Activated CD8-positive, alpha-beta memory T cell treated with anti-CD3 and anti-CD28 coated beads, Interleukin-2, amount 10 ng/mL, durations not matched to agents 7 days and 5 days (primary cell): ENCODE measurements at places on chromosomes 7 and 10. TPM values are rescaled to one million over a fixed set of nuclear protein-coding genes. Genes with fewer than 3 reads are reported as not detected.

The MCM10 gene
- total RNA-seq = 78.2 TPM

DNA sequence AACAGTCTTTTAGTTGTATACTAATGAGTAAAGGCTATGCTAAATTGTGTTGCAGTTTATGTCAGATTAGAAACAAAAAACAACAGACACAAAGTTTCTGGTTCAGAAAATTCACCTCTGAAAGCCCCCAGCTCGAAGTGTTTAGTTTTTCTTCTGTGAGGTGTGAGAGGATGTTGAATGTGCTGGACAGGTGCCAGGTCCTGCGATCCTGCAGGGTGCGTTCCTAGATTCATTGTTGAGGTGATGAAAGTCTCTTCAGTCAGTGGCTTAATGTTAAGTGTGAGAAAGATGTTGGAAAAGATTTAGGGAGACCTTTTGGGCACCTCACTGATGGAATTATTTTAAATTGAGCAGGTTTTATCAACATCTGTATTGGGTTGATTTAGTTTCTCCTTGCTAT, 287.3 kb downstream of the SDK1 start:
- no peaks in the 10 kb centered on the region for H3K4me1 ChIP-seq
- no peaks in the 10 kb centered on the region for H3K27me3 ChIP-seq

- no peaks in the 10 kb centered on the region for H3K36me3 ChIP-seq
- H3K27ac ChIP-seq = no peak overlapping the region
- H3K4me3 ChIP-seq = no peak overlapping the region
- no peaks in the 10 kb centered on the region for H3K27me3 ChIP-seq
- no peaks in the 10 kb centered on the region for H3K4me1 ChIP-seq
Observed at GRCh38 chr10:127047878-127048238, 142.6 kb downstream of the DOCK1 start.

The FAM13C gene
- not detected for total RNA-seq

DNA sequence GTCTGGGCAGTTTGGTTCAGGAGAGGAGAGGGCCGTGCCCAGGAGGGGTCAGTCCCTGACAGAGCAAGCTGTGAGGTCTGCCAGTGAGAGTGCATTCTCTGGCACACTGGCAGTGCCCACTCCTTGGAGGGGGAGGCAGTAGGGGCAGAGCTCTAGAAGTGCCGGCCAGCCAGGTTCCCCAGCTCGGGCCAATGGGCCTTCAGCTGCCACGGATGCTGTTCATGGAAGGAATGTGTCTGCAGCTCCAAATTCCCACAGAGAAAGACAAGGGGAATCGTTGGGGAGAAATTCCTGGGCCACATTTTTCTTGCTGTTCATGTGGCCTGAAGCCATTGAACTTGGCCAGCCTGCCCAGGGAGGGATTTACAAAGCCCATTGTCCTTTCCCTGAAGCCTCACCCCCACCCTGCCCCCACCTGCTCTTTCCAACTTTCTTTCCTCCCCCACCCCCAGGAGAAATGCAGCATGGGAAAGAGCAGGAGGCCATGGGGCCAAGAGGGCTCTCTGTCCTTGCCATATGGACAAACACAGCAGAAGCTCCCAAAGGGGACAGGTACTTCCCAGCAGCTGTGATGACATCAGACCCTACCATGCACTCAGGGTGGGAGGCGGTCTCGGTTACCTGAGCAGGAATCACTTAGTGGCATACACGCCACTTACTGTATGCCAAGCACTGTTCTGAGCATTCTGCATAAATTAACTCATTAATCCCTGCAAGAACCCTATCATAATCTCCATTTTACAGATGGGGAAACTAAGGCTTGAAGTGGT, 70.7 kb downstream of the ARHGAP22 start:
- no peaks in the 10 kb centered on the region for H3K36me3 ChIP-seq
- no peak overlapping the region for H3K27ac ChIP-seq
- no peaks in the 10 kb centered on the region for H3K4me1 ChIP-seq
- H3K4me3 ChIP-seq = no peak overlapping the region

The TRIM50 gene
- not detected for total RNA-seq

The TYW1 gene
- total RNA-seq = 18.5 TPM

DNA sequence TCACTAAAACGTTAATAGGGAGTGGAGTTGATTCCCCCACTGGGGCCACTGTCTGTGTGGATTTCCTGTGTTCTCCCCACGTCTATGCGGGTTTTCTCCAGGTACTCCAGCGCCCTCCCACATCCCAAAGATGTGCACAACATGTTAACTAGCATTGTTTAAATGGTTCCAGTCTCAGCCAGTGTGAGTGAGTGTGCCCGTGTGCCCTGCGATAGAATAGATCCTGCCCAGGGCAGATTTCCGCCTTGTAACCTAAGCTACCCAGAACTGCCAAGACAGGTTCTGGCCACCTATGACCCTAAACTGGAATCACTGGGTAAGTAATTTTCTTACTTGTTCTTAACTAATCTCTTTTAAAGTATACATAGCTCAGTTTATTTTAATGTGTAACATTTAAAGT, 58.5 kb downstream of the CCDC6 start:
- no peaks in the 10 kb centered on the region for H3K27me3 ChIP-seq
- H3K27ac ChIP-seq = no peak overlapping the region
- no peak for DNase-seq
- H3K4me1 ChIP-seq = peaks cover 14% of the 10 kb centered on the region
- peaks cover 37% of the 10 kb centered on the region for H3K36me3 ChIP-seq
- no peak overlapping the region for H3K4me3 ChIP-seq

GRCh38 chr7:150448789-150449147, 1.7 kb upstream of the GIMAP8 start:
- peak; percentile 94 for DNase-seq
- H3K27me3 ChIP-seq = no peaks in the 10 kb centered on the region
- peak overlapping the region; percentile 32 for H3K4me3 ChIP-seq
- peak overlapping the region; percentile 98 for H3K27ac ChIP-seq
- H3K36me3 ChIP-seq = peaks cover 15% of the 10 kb centered on the region
- H3K4me1 ChIP-seq = peaks cover 55% of the 10 kb centered on the region

The ANKRD1 gene
- total RNA-seq = not detected

The TRPV5 gene
- total RNA-seq = not detected

The ASIC3 gene
- 5.3 TPM for total RNA-seq

DNA sequence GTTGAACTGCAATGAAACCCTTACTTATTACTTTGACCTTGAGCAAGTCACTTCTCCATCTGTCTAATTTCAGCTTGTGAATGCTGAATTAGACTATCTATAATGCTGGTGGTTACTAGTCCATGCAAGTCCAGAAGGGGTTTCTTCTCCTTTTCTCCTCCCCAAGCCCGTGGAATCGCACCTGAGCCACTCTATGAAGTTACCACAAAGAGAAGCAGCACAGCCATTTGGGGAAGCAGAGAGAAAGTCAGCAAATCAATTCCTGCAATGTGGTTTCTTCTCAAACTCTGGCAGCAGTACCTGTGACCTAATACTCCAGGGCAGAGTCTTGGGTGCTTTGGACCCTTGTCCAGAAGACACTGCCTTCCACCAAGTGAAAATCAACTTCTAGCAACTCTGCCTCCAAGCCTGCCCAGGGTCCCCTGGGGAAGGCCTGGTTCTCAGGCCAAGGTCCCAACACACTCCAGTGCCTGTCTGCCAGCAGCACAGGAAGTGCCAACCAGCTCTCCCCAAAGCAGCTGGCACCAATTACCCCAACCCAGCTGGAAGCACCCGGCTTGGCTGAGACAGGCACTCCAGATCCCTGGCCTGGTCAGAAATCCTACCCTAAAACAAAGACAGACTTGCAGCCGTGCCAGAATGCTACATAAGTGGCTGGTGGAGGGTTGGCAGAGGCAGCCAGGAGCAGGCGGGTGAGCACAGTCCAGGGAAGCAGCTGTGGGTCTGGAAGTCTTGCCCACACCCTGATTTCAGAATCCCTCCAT, 200.3 kb downstream of the LSM5 start:
- H3K36me3 ChIP-seq = no peaks in the 10 kb centered on the region
- peaks cover 6% of the 10 kb centered on the region for H3K27me3 ChIP-seq
- H3K4me1 ChIP-seq = no peaks in the 10 kb centered on the region
- H3K27ac ChIP-seq = no peak overlapping the region
- no peak overlapping the region for H3K4me3 ChIP-seq

DNA sequence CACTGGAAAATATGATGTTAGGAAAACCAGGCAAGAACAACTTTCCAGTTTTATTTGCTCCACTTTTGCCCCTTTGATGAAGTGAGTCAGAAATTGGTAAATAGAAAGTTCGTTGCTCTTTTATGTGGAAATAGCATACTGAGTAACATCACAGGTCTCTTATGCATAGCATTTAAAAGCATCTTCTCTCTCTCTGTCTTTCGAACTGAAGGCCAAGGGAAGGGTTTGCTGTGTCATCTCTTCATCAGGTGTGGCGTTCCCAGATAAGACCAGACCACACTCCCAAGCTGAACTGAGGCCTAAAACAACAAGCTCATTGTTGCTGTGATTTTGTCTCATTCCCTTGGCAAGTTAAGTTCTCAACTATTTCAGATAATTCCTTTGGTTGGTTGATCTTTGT, 131.8 kb upstream of the GRB10 start:
- peaks cover 4% of the 10 kb centered on the region for H3K27me3 ChIP-seq
- H3K36me3 ChIP-seq = no peaks in the 10 kb centered on the region
- H3K27ac ChIP-seq = no peak overlapping the region
- no peak for DNase-seq
- no peaks in the 10 kb centered on the region for H3K4me1 ChIP-seq
- no peak overlapping the region for H3K4me3 ChIP-seq

- no peaks in the 10 kb centered on the region for H3K36me3 ChIP-seq
- no peaks in the 10 kb centered on the region for H3K4me1 ChIP-seq
- no peak overlapping the region for H3K4me3 ChIP-seq
- H3K27ac ChIP-seq = no peak overlapping the region
Observed at GRCh38 chr10:52756295-52756694, 16.3 kb downstream of the MBL2 start.

The PRR15 gene
- not detected for total RNA-seq

- H3K27ac ChIP-seq = no peak within 1 kb of the TSS
- DNase-seq = no peak
- H3K27me3 ChIP-seq = peaks cover 37% of the 10 kb centered on the region
- H3K4me3 ChIP-seq = no peak within 1 kb of the TSS
Observed at GRCh38 chr10:80132299-80133139, at the start of gene PLAC9. Gene PLAC9 (plus strand): TSS chr10:80132730. CDS start chr10:80132763, 33 bp downstream.

- H3K36me3 ChIP-seq = peaks cover 42% of the 10 kb centered on the region
- H3K4me1 ChIP-seq = peaks cover 94% of the 10 kb centered on the region
- no peaks in the 10 kb centered on the region for H3K27me3 ChIP-seq
- H3K4me3 ChIP-seq = peak overlapping the region; percentile 17
Observed at GRCh38 chr10:80498833-80499741, 38.6 kb upstream of the SH2D4B start.

- DNase-seq = no peak
- peaks cover 10% of the 10 kb centered on the region for H3K4me1 ChIP-seq
- H3K4me3 ChIP-seq = no peak overlapping the region
- no peaks in the 10 kb centered on the region for H3K36me3 ChIP-seq
- no peak overlapping the region for H3K27ac ChIP-seq
Observed at GRCh38 chr7:23235813-23236221, 10.8 kb upstream of the GPNMB start.

DNA sequence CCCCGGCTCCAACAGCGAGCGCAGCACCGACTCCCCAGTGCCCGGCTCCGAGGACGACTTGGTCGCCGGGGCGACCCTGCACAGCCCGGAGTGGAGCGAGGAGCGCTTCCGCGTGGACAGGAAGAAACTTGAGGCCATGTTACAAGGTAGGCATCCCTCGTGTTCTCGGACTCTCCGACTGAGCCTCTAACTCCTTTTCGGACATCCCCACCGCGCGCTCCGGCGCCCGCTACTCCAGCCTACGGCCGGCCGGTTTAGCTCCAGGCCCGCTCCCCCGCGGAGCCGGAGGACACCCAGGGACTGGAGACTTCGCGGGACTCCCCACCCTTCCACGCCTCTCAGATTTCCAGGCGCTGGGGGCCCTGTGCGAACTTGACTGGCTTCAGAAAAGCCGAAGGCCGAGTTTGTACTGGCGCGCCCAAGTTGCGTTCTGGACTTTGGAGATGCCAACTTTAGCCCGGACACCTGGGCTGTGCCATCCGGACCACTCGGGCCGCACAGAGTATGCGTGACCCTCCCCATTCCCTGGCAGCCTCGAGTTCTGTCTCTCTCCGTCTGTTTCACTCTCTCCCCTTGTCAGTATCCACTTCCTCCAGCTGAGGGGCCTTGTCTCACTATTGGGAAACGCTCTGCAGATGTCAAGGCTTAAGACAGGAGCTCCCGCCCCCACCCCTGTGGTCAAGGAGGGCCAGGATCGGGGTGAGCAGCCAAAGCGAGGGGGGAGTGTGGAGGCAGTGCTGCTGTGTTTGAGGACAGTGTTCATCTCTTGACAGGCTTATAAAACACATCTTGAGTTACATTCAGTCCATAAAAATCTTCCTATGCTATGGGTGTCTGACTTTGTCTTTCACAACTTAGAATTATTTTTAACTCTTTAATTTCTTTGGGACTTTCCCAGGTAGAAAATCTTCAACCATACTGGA, 777 bp downstream of the BICC1 start:
- peak overlapping the region; percentile 46 for H3K4me3 ChIP-seq
- H3K36me3 ChIP-seq = peaks cover 5% of the 10 kb centered on the region
- H3K4me1 ChIP-seq = peaks cover 19% of the 10 kb centered on the region

DNA sequence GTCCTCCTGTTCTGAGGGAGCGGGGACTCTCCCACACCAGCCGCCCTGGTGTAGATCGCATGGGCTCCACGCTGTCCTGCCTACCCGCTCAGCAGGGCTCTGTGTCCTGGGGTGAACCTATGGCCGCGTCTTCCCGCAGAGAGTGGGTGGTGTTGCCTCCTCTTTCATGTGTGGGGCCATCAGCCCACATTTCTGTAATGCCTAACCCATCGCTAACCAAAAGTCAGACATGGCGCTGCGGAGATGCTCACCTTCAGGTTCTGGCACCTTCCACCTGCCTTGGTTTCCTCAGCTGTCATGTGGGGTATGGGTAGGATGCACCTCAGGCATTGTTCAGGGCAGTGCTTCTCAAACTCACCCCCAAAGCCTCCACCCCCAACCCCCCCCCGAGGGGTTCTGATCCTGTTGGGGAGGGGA, 50.5 kb upstream of the CAMK2B start:
- peaks cover 5% of the 10 kb centered on the region for H3K4me1 ChIP-seq
- H3K27me3 ChIP-seq = peaks cover 8% of the 10 kb centered on the region
- no peak overlapping the region for H3K27ac ChIP-seq
- no peaks in the 10 kb centered on the region for H3K36me3 ChIP-seq
- H3K4me3 ChIP-seq = no peak overlapping the region

GRCh38 chr7:28458732-28459131, 46.4 kb downstream of the CREB5 start:
- H3K36me3 ChIP-seq = no peaks in the 10 kb centered on the region
- H3K27me3 ChIP-seq = peaks cover 7% of the 10 kb centered on the region
- DNase-seq = no peak
- no peak overlapping the region for H3K27ac ChIP-seq

DNA sequence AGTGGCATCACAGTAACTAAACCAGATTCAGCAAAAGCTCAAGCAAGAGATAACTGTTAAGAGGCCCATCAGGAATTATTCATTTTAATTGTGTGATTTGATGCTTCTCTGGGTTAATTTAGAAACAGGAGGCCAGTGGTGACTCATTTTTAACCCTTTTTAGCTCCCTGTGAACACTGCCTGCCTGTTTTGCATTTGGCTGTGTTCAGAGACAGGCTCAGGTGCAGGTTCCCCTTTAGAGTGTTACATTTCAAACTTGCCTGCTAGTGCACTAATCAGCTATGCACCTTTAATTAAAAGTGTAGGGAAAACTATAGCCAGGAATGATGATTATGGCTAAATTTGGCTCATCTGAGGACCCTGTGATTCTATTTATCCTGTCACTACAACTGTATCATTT, 6.5 kb downstream of the STAMBPL1 start:
- peak overlapping the region; percentile 4 for H3K4me3 ChIP-seq
- peak; percentile 52 for DNase-seq
- H3K27me3 ChIP-seq = no peaks in the 10 kb centered on the region
- peaks cover 77% of the 10 kb centered on the region for H3K4me1 ChIP-seq

The DNAH11 gene
- 0.28 TPM for total RNA-seq

GRCh38 chr10:72692744-72692993, 726 bp downstream of the MCU start:
- H3K27ac ChIP-seq = peak overlapping the region; percentile 52
- DNase-seq = peak; percentile 42
- peak overlapping the region; percentile 82 for H3K4me3 ChIP-seq
- H3K36me3 ChIP-seq = no peaks in the 10 kb centered on the region
- H3K27me3 ChIP-seq = peaks cover 5% of the 10 kb centered on the region
- H3K4me1 ChIP-seq = peaks cover 30% of the 10 kb centered on the region
